Fibroblast of lung (primary cell): ENCODE measurements at places on chromosomes 6 and 20.

- DNase-seq: no peak
These were observed 68.6 kb upstream of the HDDC2 start for GRCh38 chr6:125370343-125370742.

GRCh38 chr6:106102967-106103727 lies 17.0 kb downstream of the PRDM1 start:
- no peak for DNase-seq

- DNase-seq: no peak
These were observed 13.5 kb upstream of the CCDC167 start for GRCh38 chr6:37513155-37513554.

DNA sequence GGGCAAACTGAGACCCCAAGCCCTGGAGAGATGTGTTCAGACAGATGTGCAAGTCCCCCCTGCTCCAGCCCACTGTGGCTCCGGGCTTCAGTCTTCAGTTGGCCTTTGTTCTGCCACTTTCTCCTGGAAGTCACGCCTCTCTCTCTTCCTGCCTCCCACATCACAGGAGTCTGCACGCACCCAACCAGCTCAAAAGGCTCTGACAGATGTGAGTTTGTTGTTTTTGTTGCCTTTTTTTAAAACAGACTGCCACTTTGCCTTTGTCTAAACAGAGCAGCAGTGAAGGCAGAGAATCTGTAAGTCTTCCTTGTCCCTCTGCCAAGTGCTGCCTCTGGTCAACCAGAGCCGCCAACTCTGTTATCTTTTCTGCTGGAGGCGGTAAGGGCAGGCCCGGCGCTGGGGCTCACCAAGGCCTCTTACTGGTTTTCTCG lies 149.7 kb downstream of the TFAP2C start:
- peak; percentile 55 for DNase-seq
